ENCODE measurements at places on chromosomes 2 and 18.

- ATAC-seq = no peak
Observed at GRCh38 chr2:207993151-207993763, 32.1 kb downstream of the PLEKHM3 start.

DNA sequence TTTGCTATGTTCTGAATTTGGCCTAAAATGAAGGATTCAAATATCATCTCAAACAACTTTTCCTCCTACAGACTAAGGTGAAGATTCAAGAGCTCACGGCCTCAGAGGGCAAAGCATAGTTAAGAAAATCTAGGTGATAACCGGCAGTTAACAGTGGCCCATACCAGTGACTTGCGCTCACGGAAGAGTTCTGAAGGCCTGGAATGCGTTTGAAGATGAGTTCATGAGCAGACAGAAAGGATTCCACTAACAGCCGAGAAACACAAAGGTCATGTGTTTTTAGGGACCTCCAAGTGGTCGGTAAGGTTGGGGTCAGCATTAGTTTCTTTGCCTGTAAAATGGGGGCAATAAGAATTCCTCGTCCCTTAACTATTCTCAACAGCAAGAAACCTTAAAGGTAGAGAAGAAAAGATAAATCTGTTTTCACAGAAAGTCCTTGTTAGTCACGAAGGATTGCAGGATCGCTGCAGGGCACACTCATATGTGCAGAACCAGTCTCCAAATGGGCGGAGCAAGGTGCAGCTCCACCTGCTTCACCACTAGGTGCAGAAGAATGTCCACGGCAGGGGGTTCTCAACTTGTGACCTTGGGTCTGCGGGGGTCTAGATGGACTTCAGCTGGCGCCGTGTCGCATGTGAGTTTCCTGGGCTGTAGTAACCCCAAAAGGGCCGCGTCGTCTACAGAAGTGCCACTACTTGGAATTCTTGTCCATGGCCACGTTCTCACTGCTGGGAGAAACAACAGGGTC is 708 bp upstream of the RPIA start:
- peak; percentile 66 for ATAC-seq

DNA sequence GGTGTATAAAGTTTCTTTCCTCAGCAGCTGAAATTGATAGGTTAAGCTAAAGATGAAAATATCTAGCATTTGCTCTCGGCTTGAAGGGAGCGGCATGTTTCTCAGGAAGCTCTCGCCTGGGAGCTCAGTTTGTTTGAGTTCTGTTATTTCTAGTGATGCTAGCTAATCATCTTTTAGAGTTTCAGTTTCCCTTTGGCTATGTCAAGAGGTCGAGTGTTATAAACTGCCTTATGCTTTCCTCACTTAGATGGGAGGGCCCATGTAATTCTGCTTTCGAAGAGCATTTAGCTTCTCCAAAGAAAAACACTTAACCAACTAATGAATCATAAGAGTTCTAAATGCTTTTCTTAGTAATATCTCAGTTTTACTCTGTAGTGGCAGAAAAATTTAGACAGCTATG is 33.6 kb downstream of the PLCL1 start:
- ATAC-seq = no peak

GRCh38 chr2:132697556-132698205 is 27.7 kb upstream of the LYPD1 start:
- no peak for ATAC-seq

- no peak for ATAC-seq
Observed at GRCh38 chr2:202910698-202911097, 775 bp downstream of the WDR12 start.

DNA sequence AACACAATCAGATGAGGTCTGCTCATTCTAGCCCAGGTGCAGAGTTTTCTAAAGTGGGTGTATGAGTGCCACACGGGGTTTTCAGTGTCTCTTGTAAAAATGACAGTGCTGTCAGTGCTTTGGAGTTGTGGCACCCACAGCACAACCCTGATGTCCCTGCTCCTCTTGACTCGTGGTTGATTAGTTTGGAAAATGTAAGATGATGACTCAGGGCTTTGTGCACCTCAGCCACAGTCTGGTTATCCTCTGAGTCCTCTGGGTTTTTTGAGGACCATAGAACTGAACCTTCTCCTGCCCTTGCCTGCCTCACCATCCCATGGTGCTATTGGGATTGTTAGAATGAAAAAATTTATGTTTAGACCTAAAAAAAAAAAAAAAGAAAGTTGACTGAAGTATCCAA is 105.6 kb downstream of the MYO1B start:
- ATAC-seq = no peak

- no peak for ATAC-seq
Observed at GRCh38 chr18:42742969-42743368, 372.5 kb downstream of the RIT2 start.

DNA sequence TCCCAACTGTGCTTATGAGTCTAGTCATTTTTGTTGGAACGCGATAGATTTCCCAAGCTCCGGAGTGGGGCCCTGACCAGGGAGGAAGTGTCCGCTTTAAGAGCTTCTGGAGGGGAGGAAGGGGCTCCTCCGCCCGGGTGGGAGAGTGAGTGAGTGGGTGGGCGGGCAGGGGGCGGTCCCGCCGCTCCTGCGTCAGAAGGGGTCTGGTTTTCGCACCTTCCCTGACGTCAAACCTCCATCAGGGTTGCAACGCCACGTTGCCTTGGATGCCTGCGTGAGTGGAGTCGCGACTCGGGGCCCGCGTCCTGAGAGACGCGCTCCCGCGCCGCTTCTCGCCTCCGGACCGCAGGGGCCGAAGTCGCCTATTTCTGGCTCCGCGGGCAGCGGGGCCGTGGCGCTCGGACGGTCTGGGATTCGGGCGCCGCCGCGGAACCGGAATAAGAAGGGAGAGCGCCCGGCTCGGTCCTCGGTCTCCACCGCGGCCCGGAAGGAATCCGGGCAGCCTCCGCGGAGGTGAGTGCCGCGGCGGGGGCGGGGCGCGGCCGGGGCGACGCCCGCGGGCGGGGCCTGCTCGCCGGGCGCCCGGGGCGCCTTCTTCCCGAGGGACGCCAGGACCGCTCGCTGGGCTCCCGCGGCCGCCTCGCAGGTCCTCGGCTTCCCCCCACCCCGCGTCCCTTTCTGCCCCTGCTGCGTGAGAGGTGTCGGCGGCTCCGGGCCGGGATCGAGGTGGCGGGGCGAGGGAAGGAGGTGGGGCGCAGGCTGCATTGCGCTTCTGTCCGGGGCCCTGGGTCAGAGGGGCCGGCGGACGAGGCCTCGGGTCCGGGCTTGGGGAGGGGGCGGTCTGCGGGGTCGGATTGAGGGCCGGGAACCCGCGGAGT is at the start of gene ZDBF2:
ZDBF2 (plus strand) TSS at position 230 of the 878 bp plus-strand sequence. CDS start 7,187 bp downstream, outside the sequence.
- ATAC-seq = peak; percentile 86

GRCh38 chr2:148032215-148032614 is 11.3 kb downstream of the MBD5 start:
- ATAC-seq = no peak

GRCh38 chr18:79875931-79876461 is 75.5 kb downstream of the SLC66A2 start:
- ATAC-seq = peak; percentile 49

DNA sequence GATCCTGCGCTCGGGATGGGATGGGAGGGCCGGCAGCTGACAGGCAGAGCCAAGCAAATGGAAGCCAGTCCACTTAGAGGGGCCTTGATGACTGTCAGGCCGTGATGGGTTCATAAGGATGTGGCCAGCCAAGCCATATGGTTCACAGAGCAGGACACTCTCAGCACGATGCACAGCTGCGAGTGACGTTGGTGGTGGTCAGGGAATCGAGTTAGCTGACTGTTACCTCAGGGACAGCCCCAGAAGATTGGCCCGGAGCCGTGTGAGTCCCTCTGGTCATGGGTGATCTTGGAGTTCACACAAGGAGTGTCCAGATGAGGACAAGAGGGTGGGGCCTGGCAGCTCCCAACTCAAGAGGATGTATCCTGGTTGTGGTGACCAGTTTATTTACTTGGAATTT is 70.2 kb downstream of the TPGS2 start:
- ATAC-seq = no peak

- ATAC-seq = no peak
Observed at GRCh38 chr18:62329691-62330454, 4.8 kb downstream of the TNFRSF11A start.

DNA sequence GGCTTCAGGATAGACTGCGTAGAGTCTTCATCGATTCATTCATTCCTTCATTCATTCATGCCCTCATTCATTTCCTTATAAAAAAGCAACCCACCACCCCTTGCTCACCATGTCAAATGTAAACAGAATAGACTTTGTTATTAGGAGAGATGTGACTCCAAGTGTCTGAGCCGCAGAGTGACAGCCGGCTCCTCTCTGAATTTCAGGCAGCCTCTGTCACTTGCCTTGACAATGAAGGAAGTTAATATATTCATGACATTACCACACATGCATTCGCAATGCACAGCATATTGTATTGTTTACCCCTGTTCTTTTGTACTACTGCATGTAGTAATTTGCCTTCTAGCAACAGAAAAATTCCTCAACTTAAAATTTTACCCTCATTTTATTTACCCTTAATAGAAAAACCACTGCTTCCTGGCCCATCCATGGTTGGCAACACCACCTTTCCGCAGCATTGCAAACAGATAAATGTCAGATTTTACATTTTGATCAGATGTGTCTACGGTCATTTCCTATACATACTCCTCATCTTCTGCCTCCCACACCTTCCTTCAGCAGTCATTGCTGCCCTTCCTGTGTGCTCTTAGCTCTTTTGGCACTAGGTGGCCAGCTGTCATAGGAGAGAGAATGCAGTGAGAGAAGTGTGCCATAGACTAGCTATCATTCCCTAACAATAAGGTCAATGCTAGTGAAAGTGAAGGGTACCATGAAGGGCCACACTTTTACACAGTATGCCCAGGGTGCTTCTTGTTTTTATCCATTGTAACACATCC is 1090.8 kb downstream of the BCL11A start:
- no peak for ATAC-seq

GRCh38 chr2:234116010-234116409 is 65.5 kb downstream of the SPP2 start:
- ATAC-seq = no peak

GRCh38 chr18:12721495-12722275 is 18.8 kb downstream of the PSMG2 start:
- ATAC-seq = no peak

DNA sequence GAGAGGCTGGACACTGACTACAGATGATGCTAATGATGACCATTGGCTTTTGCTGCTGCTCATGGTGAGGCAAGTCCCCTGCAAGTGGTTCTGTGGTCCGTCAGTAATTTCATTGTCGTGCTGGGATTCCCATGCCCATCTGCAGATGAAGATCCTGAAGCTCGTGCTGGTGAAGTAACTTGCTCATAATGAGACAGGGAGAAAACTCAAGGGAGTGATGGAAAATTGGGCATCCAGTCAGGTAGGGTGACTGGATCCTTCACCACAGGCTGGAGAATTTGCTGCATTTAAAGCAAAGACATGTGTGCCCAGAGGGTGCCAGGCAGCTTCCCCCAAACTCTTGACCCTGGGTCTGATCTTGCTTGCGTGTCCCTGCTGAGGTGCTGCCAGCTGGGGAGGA is 125.6 kb downstream of the TSN start:
- ATAC-seq = no peak

- ATAC-seq = no peak
Observed at GRCh38 chr2:151181524-151181923, 80.1 kb downstream of the RBM43 start.

DNA sequence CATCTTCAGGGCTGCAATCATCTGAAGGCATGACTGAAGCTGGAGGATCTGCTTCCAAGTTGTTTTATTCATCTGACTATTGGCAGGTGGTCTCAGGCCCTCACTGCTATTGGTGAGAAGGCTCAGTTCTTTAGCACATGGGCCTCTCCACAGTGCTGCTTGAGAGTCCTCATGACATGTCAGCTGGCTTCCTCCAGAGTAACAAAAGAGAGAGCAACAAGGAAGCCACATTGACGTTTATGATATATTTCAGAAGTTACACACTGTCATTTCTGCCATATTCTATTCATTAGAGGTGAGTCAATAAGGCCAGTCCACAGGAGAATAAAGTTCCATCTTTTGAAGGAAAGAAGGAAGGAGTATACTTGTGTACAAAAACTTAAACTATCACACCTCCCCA is 7.9 kb upstream of the SIGLEC15 start:
- no peak for ATAC-seq

DNA sequence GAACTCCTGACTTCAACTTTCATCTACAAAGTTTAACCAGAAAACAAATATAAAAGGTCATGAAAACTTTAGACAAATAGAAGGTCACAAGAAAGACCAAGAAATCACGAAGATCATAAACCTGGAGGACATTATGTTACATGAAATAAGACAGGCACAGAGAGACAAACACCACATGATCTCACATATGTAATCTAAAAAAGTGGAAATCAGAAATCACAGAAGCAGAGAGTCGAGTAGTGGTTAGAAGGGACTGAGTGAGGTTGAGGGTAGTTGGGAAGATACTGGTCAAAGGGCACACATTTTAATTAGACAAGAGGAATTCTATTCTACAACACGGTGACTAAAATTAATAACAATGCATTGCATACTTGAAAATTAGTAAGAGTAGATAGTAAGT is 1.4 kb downstream of the GCFC2 start:
- no peak for ATAC-seq

GRCh38 chr2:68749345-68749744 is 14.7 kb downstream of the ARHGAP25 start:
- no peak for ATAC-seq

GRCh38 chr2:122999258-122999657 is 1025.8 kb upstream of the CNTNAP5 start:
- ATAC-seq = no peak

DNA sequence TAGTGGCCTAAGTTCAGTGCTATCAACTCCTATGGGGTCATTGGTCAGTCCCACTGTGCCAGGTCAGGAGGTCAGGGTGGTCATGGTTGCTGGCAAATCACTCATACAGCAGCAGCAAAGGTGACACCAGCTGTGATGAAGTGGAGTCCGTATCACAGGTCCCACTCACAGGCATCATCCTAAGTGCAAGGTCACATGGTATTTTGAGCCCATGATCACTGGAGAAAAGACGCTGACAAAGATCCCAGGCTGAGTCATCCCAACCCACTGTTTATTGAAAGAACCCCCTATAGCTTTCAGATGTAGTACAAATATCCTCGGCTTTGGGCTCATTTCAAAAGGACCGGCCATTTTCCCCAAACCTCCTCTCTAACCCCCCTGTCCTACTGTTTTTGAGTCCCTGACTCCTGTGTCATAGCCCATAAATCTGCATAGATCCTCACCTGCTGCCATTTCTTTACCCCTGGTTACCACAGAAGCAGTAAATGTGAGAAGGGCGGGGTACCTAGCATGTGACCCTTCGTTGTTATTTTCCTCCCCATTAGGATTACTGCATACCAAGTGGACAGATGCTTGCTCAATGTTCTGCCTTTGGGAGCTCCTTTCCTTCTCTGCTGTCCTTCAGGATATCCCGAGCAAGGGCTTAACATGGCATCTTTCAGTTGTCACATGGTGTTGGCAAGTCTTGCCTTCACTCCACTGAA is 107.7 kb downstream of the COL6A3 start:
- no peak for ATAC-seq

DNA sequence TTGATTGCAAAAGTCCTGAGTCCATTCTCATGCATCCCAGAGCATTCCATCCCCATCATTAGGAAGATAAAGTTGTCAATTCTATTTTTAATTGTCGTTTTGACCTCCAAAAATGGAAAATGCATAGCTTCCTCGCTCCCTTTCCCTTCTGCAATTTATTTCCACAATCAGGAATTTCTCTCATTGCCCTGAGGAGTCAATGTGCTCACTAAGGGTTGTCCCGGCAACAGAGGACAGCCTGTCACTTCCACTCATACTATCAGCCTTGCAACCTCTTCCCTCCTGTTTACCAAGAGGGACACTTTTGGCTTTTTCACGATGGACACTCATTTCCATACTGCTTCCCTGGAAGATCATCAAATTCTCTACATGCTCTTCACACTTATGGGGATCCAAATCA is 164.8 kb downstream of the MYO5B start:
- ATAC-seq = no peak

All from esophagus mucosa (tissue), 1 donor.